ENCODE measurements at places on chromosomes 11 and 22. TPM values are rescaled to one million over a fixed set of nuclear protein-coding genes. Genes with fewer than 3 reads are reported as not detected.

- H3K36me3 ChIP-seq: no peaks in the 10 kb centered on the region
- no peak overlapping the region for H3K4me3 ChIP-seq
- H3K27me3 ChIP-seq: no peaks in the 10 kb centered on the region
- H3K4me1 ChIP-seq: no peaks in the 10 kb centered on the region
- no peak for DNase-seq
- H3K27ac ChIP-seq: no peak overlapping the region
Observed at GRCh38 chr22:47151490-47151889, 389.0 kb downstream of the TBC1D22A start.

GRCh38 chr11:64466115-64466718, 107.3 kb downstream of the RPS6KA4 start:
- H3K4me3 ChIP-seq: no peak overlapping the region
- no peak overlapping the region for H3K27ac ChIP-seq
- no peaks in the 10 kb centered on the region for H3K27me3 ChIP-seq
- no peak for DNase-seq
- no peaks in the 10 kb centered on the region for H3K36me3 ChIP-seq

- H3K27me3 ChIP-seq: no peaks in the 10 kb centered on the region
- no peak overlapping the region for H3K4me3 ChIP-seq
- H3K4me1 ChIP-seq: no peaks in the 10 kb centered on the region
- H3K27ac ChIP-seq: no peak overlapping the region
- no peaks in the 10 kb centered on the region for H3K36me3 ChIP-seq
- DNase-seq: no peak
Observed at GRCh38 chr11:40302669-40303068, 1156.8 kb downstream of the LRRC4C start.

The GRM5 gene
- 2.2 TPM for total RNA-seq

DNA sequence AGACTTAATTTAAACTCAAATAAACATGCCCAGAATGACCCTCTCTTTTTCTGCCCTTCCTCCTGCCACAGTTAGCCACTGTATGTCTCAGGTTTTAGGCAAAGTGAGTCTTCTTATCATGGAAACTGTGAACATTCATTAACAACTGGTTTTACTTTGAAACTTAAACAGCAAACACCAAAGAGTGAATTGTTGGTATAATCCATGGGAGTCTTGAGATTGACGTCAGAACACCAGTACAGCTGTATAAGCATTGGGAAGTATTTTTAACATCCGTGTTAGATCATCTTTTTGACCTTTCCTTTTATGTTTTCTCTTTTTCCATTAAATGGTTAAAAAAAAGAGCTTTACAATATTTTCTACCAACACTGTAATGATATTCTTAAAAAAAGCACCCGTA, 38.9 kb downstream of the ARHGEF12 start:
- H3K4me3 ChIP-seq: no peak overlapping the region
- H3K36me3 ChIP-seq: no peaks in the 10 kb centered on the region
- H3K27me3 ChIP-seq: no peaks in the 10 kb centered on the region
- H3K27ac ChIP-seq: no peak overlapping the region
- no peaks in the 10 kb centered on the region for H3K4me1 ChIP-seq

DNA sequence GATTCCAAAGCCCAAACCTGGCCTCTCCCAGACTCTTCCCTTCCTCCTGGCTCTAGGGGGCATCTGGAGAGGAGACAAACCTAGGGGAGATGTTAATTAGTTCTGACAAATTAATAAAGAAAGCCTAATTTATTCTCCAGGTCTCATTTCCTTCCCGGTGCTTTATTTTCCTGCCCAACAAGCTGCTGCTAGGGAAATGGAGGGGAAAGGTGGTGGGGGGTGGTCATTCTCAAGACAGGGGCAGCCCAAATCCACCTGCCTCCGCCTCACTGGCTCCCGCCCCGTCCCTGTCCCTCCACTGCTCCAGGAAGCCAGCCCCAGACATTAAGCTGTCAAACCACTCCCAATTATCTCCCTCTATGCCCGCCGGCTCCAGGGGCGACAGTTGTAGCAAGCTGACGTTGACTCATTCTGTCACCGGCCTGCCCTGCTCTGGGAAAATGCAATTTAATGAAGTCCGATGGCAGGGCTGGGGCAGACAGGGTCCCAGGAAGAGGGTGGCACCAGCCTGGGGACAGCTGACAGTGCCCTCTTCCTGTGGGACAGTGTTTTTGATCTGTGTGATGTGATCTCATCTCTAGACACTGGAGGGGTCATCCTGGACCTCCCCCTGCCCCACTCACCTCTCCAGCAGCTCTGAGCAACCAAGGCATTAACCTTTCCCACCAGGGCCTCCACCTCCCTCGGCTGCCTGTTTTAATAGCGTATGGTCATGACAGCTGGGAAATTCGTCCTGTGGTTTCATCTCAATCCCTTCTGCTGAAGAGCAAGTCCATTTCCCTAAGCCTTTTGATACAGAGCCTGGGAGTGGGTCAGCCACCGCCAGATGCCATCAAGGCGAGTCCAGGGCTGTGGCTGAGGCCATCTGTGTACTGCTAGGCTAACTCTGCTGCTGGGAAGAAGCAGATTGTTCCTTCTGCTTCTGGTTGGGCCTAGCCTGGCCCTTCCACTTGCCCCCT, 27.1 kb downstream of the NECTIN1 start:
- no peak for DNase-seq
- H3K27ac ChIP-seq: no peak overlapping the region
- no peaks in the 10 kb centered on the region for H3K4me1 ChIP-seq
- no peaks in the 10 kb centered on the region for H3K36me3 ChIP-seq

GRCh38 chr11:35971841-35972422, 28.1 kb downstream of the LDLRAD3 start:
- no peak for DNase-seq
- H3K36me3 ChIP-seq: no peaks in the 10 kb centered on the region
- H3K27me3 ChIP-seq: no peaks in the 10 kb centered on the region
- no peak overlapping the region for H3K4me3 ChIP-seq
- no peak overlapping the region for H3K27ac ChIP-seq

The DRICH1 gene
- total RNA-seq: not detected

DNA sequence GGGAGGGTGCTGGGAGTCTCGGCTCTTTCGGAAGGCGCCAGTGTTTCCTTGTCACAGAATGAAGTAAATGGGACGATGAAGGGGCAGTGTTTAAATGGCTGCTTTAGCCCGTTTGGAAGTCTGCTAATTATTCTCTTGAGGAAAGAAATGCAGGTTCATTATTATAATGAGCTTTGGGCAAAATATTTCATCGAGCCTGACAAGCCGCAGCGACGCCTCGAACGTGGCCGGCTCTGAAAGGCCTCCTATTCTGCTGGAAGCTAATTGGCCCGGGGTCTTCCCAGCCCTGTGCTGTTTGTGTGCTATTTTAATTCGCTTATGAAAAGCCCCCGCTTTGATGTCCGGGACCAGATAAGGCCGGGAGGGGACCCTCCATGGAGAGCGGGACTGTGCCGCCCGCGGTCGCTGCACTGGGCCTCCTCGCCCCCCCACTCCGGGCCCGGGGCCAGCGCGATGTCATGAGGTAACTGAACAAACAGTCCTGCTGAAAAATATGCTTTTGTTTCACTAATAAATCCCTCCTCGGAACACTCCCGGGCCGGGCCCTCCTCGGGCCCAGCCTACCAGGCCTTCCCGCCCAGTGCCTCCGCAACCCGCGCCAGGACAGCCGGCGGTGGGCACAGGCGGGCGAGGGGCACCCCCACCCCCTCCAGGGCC, 78.4 kb downstream of the CDKN1C start:
- H3K4me3 ChIP-seq: peak overlapping the region; percentile 12
- H3K27ac ChIP-seq: peak overlapping the region; percentile 80
- H3K36me3 ChIP-seq: no peaks in the 10 kb centered on the region
- H3K4me1 ChIP-seq: peaks cover 19% of the 10 kb centered on the region

DNA sequence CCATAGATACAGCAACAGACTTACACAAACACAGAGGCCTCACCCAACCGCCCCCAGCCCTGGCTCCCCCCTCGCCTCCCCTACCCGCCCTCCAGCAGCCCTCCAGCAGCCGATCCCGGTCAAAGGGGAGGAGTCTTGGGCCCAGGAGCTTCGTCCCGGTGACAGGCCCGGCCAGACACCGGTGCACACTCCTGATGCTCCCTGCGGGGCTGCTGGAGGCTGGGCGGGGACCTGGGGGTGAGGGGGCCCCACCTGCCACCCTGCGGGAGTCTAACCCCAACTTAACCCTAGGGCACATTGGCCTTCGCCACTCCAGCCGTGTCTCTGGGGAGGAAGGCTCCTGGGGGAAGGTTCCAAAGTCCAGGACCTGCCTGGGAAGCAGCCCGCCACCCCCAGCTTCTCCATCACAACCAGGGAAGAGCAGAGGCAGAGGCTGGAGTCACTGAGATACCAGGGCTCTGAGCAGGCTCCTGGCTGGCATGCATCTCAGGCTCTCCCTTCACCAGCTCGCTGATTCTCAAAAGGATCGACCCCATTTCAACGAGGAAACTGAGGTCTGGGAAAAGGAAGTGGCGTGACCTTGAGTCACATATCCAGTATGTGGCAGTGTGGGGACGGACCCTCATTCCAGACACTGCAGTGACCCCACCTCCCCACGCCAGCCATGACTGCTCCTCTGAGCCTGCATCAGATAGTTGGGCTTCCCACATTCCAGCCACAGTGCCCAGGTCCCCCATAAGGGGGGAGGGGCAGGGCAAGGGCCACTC, 14.4 kb downstream of the BCL9L start:
- DNase-seq: peak; percentile 56
- H3K27ac ChIP-seq: peak overlapping the region; percentile 100
- peak overlapping the region; percentile 32 for H3K4me3 ChIP-seq
- peaks cover 61% of the 10 kb centered on the region for H3K4me1 ChIP-seq
- no peaks in the 10 kb centered on the region for H3K36me3 ChIP-seq

DNA sequence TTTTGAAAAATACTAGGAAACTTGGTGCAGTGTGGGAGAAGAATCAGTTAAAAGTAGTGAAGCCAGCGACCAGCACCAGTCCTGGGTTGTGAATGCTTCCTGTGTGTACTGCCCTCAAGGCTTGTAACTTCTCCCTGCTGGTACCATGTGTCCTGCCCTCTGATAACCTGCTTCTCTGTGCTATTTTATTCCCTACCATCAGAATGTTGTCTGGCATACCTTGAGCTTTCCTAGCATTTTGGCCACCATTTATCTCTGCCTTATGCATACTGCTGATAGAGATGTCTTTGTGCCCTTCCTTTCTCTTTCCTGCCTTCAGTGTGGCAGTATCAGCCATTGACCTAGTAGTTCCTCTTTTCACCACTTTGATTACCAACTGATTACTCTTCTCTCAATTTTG, 2.0 kb downstream of the GTF2H1 start:
- H3K4me1 ChIP-seq: peaks cover 8% of the 10 kb centered on the region
- no peak overlapping the region for H3K4me3 ChIP-seq
- H3K36me3 ChIP-seq: no peaks in the 10 kb centered on the region
- H3K27ac ChIP-seq: no peak overlapping the region

All from uterus (tissue), 4 donors.